Melanocyte of skin (primary cell): ENCODE measurements at places on chromosomes 13 and 19. TPM values are rescaled to one million over a fixed set of nuclear protein-coding genes. Genes with fewer than 3 reads are reported as not detected.

The MBD3L3 gene
- not detected in 2 replicates for total RNA-seq

The ZNF274 gene
- 21.6 and 26.0 TPM in 2 replicates for total RNA-seq

The ZNF726 gene
- 5.7 and 6.2 TPM in 2 replicates for total RNA-seq

The DCT gene
- 1,297 and 2,247 TPM in 2 replicates for total RNA-seq

The TTC9B gene
- total RNA-seq: not detected in 2 replicates

The ZNF600 gene
- 5.0 and 5.2 TPM in 2 replicates for total RNA-seq

The CGB2 gene
- total RNA-seq: not detected in 2 replicates

The ANKRD24 gene
- total RNA-seq: under 0.01 and 0.34 TPM in 2 replicates

The CPB2 gene
- 0.31 TPM in 1 of 2 replicates, not detected in the other for total RNA-seq

The ZNF419 gene
- total RNA-seq: 16.4 and 21.7 TPM in 2 replicates

The WTIP gene
- 9.3 TPM in 2 replicates for total RNA-seq

The SPACA7 gene
- not detected in 2 replicates for total RNA-seq

The LENG9 gene
- total RNA-seq: 10.7 and 10.8 TPM in 2 replicates

The SPART gene
- total RNA-seq: 89.8 and 91.5 TPM in 2 replicates

The RXFP2 gene
- total RNA-seq: not detected in 2 replicates

The KLK15 gene
- total RNA-seq: not detected in 2 replicates

The LILRB5 gene
- total RNA-seq: not detected in 2 replicates

The MYPOP gene
- total RNA-seq: 2.1 and 2.5 TPM in 2 replicates

The ADGRE3 gene
- not detected in 2 replicates for total RNA-seq

The APLP1 gene
- 1.5 and 2.1 TPM in 2 replicates for total RNA-seq

The SHD gene
- not detected in 2 replicates for total RNA-seq
